ENCODE measurements at places on chromosomes 1 and 21.

DNA sequence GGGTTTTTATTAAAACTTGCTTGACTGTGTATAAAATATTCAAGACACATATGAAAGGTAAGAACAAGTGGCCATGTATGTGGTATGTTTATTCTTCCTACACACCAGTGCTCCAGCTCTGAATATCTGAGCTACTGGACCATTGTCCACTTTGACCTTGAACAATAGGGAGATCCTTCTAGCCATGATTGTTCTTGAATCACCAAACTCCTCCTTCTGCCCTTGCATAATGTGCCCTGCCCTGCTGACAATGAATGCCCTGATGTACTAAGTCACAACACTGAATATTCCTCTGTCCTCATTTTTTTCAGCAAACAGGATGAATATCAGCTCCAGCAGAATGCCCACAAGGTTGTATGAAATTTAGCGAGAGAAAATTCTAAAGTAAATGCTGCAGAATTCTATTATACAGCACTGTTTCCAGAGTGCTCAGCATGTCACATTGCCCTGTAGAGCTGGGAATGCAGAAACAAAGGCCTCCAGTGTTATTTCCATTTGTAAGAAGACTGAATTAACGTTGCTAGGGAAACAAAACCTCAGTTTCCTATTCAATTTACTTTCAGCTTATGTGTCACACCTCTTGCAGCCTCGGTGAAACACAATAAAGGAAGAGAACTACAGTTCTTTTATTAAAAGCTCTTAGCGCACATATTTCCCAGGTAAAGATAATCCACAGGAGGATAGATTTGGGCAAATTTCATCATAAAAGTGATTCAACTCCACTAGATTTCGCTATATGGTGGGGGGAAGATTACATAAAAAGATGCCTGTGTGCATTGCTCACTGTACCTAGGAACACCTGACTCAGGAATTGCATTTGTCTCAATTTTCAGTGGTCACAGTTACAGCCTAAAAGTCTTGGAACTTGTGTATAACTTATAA is 187.4 kb upstream of the ATP1B1 start:
- no peak for DNase-seq

GRCh38 chr1:14855268-14855667 is 256.8 kb downstream of the KAZN start:
- DNase-seq: no peak

- peak; percentile 61 for DNase-seq
Observed at GRCh38 chr1:40794974-40795715, 11.6 kb downstream of the KCNQ4 start.

DNA sequence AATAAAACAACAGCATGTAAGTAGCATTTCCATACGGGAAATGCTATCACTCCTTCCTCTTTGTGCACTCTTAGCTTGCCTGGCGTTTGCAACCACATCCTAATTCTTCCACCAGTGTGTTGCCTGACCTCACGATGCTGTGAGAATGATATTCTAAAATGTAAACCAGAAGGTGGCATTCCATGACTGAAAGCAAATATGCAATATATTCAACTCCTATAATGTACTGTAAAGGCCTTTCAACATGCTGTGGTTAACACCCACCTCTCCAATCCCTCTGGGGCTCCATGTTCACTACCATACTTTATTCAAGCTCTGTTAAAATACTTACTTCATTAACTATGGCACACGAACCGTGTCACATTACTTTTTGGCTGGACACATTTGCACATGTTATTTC is 420.6 kb upstream of the DEPDC1 start:
- DNase-seq: no peak

GRCh38 chr1:85220756-85221201 is 20.0 kb upstream of the SYDE2 start:
- no peak for DNase-seq

- DNase-seq: no peak
Observed at GRCh38 chr1:207669528-207670009, 24.6 kb downstream of the CR1L start.

- no peak for DNase-seq
Observed at GRCh38 chr1:86226204-86226603, 69.6 kb upstream of the COL24A1 start.

DNA sequence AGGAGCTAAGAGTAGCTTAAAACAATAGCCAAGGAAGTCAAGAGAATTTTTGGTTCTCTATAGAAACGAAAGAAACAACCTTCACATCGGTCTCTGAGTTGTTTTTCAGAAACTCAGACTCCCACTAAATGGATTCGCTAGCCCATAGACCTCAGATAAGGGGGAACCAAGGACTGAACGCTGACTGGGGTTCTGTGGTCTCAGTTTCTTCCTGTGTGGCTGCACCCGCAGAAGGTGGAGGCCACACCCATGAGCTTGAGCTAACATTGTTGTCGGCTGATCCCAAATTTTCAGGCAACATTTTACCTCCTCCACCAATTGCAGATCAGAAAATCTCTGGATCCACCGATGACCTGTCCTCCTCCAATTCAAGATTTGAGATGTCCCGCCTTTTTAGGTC is 456.1 kb downstream of the AJAP1 start:
- no peak for DNase-seq

- no peak for DNase-seq
Observed at GRCh38 chr1:54365398-54365797, 40.8 kb downstream of the SSBP3 start.

- DNase-seq: no peak
Observed at GRCh38 chr1:163038928-163039706, 30.0 kb upstream of the RGS4 start.

GRCh38 chr1:111323231-111323630 is 32.6 kb downstream of the CHIA start:
- no peak for DNase-seq

DNA sequence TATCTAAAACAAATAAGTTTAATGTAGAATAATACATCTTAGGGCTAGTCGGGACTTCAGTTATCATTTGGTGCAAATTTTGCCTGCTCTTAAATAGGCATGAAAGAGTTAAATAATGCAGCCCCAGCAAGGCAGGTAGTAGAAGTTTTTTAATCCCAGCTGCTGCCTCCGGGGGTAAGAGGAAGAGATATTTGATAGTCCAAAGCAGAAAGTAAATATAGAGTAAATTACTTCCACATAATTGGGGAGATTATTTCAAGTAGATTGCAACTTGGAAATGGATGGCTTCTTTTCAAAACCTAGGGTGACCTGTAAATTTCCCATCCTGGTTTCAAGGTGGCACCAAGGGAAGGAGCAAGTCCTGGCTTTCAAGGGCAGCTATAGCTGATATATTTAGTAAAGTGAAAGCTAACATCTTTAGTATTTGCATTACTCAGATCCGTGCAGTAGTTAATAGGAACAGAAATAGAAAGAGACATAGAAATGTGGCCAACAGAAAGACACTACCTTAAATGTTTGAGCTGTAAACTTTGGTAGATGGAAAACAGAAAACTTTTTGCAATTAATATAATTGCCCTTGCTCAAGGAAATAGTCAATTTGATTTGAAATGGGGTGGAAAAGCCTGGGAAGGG is 109.1 kb downstream of the LMO4 start:
- no peak for DNase-seq

DNA sequence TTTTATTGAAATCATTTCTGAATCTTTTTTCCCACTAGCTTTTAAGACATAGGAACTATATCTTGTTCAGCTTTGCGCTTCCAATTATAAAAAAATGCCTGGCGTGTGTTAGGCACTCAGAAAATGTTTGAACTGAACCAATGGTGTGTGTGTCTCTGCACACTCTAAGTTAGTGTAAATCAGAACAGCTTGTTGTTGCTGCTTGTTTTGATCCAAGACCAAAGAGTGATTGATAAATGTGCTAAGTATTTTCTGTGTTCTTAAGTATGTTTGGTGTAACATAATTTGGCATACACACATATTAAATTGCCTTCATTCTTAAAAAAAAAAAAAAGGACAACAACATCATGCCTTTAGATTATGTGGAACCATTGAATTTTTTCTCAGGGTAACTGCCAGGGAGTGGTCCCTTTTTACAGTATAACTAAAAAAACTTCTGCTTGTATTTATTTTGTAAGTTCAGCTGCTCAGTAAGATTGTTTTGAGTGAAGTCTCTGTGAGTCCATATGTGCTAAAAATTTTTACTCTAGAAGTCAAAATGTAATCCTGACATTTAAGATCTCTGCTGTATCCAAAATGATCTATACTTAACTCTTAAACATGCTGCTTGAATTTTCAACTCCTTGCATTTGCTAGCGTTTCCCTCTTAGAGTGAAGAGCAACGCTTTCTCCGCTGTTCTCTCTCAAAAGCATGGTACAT is 8.7 kb downstream of the CD55 start:
- DNase-seq: no peak

- peak; percentile 44 for DNase-seq
Observed at GRCh38 chr1:47661040-47661439, 223.2 kb downstream of the FOXD2 start.

GRCh38 chr1:208145167-208145566 is 99.0 kb downstream of the PLXNA2 start:
- DNase-seq: no peak

DNA sequence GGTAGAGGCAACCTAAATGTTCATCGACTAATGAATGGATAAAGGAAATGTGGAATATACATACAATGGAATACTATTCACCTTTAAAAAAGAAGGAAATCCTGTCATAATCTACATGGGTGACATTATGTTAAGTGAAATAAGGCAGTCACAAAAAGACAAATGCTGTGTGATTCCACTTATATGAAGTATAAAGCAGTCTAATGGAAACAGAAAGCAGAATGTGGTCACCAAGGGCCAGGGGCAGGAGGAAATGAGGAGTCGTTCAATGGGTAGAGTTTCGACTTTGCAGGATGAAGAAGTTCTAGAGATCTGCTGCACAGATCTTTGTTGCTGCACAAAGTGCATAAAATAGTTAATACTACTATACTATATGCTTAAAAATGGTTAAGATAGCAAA is 7.8 kb downstream of the DIPK1A start:
- DNase-seq: no peak

All from kidney (tissue), 22 donors.